Natural killer cell treated with Interleukin-12 subunit alpha and Interleukin-12 subunit beta and Interleukin-15 and Interleukin-18, amount 100 ng/mL, for 72 hours (primary cell): ENCODE measurements at places on chromosomes 2 and 18. TPM values are rescaled to one million over a fixed set of nuclear protein-coding genes. Genes with fewer than 3 reads are reported as not detected.

The PCARE gene
- not detected for total RNA-seq

The MCFD2 gene
- total RNA-seq: 38.4 TPM

The ABCB11 gene
- total RNA-seq: 0.06 TPM

The CCDC74B gene
- total RNA-seq: 1.7 TPM

The IL1R2 gene
- not detected for total RNA-seq

The ACVR1C gene
- 1.4 TPM for total RNA-seq

The TMEM163 gene
- total RNA-seq: 2.6 TPM

The KCNG2 gene
- not detected for total RNA-seq

The CYP27C1 gene
- not detected for total RNA-seq

The USP40 gene
- total RNA-seq: 20.6 TPM

The TBR1 gene
- total RNA-seq: not detected

The EPHA4 gene
- 20.7 TPM for total RNA-seq

The ARHGAP15 gene
- 133 TPM for total RNA-seq

The DSG3 gene
- not detected for total RNA-seq

DNA sequence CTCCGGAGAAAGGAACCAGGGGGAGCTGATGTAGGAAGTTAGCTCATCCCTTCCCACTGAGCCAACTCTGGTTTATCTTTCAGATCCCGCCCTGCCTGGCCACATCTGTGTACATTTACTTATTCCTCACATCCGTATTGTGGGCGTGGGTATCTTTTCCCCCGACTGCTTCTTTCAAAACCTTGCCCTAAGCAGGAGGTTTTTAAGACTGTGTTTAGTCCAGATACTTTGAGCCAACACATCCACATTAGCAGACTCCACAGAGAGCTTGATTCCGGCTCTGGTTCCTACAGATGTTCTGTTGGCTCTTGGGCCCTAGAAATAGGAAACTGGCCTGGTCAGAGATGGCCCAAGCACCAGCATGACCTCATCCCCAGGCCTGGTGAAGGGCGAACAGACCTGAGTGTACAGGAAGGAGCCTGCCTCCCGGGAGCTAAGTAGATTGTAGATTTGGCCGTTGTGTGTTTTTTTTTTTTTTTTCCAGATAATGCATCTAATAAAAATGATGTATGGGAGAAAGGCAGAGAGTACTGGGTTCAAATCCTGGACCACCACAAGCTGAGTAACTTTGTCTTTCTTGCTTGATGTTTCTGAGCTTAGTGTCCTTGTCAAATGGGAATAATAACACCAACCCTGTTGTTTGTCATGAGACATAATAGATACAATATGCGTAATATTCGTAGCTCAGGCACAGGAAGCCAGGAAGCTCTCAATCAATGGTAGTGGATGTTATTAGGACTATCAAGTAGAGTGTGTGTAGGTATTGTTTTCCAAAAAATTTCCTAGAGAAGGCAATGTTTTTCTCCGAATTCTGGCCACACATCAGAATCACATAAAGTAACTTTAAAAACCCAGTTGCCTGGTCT is 92.3 kb downstream of the PRKCE start:
- no peak for DNase-seq

DNA sequence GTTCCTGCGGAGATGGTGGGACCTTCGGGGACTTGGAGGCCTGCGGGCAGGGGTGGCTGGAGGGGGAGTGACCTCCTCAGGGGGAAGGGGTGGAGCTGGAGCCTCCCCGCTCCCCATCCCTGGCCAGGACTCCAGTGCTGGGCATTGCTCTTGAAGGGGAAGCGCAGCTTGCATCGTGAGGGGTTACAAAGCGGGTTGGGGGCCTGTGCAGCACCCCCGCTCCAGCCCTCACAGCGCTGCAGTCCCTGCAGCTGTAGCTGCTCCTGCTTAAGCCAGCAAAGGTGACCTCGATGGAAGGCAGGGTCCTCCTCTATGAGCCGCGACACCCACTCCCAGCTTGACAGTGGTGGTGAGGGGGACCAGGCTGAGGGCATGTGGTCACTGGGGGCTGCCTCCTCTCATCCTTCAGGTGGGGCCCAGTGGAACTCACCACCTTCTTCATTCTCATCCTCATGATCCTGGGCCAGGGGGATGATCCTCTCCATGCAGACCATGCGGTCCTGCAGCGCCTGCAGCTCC is 36.7 kb upstream of the ANKRD62 start:
- DNase-seq: no peak

GRCh38 chr2:16546128-16546754 is 119.4 kb downstream of the CYRIA start:
- no peak for DNase-seq

GRCh38 chr2:74532222-74532621 is 2.5 kb downstream of the HTRA2 start:
- DNase-seq: no peak

GRCh38 chr18:27824841-27825681 is 351.9 kb downstream of the CDH2 start:
- DNase-seq: no peak

- DNase-seq: no peak
These were observed 14.8 kb downstream of the WDFY1 start for GRCh38 chr2:223930103-223930976.

DNA sequence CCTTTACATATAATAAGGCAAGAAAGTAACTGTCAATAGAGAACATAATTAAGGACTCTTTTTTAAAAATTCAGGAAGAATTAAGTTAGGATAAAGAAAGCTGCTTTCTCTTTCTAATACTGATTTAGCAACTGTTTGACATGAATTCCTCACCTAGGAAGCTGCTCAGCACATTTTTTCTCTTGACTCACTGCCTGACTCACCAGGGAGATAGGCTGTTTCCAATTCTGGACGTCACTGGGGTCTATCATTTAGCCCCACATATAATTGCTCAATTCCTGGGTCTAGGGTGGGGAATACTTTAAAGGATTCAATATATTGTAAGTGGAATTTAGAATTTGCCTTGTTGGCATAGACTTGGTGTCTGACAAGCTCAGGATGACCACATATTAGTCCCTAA is 50.8 kb upstream of the UGP2 start:
- no peak for DNase-seq

DNA sequence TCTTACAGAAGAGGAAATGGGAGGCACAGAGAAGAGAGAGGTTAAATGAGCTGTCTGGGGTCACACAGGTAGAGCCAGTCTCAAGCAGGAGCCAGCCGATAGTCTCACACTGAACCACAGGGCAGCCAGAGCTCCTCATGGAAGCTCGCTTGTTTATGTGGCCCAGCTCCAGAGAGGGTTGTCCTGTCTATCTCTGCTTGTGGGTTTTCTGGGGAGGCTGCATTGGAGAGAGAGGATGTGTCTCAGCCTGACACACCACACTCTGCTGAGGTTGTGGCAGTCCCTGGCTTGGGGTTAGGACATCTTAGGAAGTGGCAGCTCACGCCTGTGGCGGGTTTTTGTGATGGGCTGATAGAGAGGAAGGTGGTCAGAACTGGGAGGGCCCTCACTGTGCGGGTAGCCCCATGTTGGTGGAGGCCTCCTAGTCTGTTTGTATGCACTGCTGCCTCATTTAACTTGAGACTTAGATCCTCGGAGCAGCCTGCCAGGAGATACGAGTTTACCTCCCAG is 52.3 kb downstream of the TCF7L1 start:
- peak; percentile 73 for DNase-seq

DNA sequence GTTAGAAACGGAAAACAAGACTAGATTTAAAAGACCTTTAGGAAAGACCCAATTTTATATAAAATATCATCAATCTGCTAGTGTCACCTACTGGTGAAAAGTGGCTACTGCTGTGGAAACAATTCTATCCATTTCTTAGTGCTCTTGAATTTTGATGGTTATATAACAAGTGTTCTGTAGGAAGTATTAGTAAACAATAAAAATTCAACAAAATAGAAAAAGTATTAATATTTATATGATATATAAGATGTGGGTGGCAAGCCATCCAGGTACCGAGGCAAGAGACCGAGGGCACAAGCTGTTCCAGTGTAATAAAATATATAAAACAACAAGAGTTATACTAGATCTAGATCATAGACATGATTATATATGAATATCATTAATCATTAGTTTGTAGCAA is 6.2 kb upstream of the TMEM87B start:
- no peak for DNase-seq

GRCh38 chr2:65823511-65823910 is 391.1 kb upstream of the SPRED2 start:
- DNase-seq: no peak

GRCh38 chr2:226683944-226684562 is 115.6 kb downstream of the IRS1 start:
- no peak for DNase-seq

GRCh38 chr18:78245451-78245850 is 734.2 kb upstream of the SALL3 start:
- DNase-seq: no peak

DNA sequence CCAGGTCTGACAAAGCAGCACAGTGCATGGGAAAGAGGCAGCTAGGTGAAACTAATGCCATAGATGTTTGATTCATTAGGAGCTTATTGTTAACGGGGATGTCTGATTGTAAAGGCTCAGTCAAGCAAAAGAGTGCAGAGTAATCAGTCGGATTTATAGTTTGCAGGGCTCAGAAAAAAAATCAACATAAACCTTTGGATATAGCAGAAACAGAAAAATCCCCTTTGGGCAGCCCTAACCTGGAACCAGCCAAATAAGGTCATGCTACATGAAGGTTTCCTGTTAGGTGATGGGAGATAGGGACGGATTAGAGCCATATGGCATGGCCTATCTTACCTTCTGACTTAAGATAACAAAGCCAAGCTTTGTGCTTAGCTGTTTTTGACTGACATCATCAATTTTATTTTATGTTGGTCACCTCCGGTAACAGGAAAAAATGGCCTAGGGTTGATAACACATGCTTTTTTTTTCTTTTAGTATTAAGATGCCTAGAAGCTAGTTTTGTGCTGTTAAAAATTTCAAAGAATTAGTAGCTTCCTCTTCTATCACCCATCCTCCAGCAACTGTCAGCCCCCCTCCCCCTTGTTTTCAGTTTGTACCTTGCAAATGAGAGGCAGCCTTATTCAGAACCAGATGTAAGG is 60.7 kb upstream of the ZEB2 start:
- DNase-seq: no peak

DNA sequence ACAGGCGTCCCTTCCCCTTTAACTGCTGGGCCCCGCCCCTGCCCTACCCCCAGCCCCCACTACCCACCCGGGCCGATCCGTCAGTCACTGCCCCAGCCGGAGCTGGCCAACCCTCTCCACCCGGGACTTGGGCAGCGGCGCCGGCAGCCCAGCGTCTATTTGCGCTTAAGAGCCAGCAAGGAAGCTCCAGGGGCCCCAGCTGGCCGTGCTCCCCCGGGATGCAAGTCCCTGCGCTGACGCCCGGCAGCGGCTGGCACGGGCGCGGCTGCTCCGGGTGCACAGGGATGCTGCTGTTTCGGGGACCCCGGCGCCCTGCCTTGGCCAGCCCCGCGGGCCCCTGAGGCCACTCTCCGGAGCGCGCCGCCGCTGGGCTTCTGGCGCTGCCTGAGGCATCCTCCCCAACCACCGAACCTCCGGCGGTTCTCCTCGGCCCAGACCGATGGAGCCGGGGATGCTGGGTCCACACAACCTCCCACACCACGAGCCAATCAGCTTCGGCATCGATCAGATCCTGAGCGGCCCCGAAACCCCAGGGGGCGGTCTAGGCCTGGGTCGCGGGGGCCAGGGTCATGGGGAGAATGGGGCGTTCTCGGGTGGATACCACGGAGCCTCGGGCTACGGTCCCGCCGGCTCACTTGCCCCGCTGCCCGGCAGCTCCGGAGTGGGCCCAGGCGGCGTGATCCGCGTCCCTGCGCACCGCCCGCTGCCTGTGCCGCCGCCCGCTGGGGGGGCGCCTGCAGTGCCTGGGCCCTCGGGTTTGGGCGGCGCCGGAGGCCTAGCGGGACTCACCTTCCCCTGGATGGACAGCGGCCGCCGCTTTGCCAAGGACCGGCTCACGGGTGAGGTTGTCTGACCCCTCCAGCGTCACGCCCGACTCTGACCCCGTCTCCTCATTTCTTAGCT is at the start of gene TLX2:
TLX2 (plus strand) TSS at position 83 of the 903 bp plus-strand sequence; CDS start at position 440, 357 bp downstream.
- DNase-seq: no peak

DNA sequence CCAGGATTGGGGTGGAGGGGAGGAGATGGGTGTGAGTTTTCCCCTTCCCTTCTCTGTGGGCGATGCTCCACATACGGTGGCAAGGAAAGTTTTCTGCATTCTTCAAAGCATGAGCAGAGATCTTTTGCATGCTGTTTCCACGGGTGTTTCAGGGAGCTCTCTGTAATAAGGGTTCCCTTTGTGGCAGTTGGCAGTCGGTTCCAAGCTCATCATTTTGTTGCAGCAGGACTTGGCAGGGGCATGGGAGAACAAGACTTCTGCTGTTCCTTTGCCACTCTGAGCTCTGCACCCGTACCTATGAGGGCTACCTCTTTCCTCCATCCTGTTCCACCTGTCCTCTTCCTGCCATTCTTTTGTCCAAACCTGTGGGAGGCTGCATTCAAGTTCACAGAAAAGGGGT is 71.3 kb upstream of the SPRED2 start:
- DNase-seq: no peak

DNA sequence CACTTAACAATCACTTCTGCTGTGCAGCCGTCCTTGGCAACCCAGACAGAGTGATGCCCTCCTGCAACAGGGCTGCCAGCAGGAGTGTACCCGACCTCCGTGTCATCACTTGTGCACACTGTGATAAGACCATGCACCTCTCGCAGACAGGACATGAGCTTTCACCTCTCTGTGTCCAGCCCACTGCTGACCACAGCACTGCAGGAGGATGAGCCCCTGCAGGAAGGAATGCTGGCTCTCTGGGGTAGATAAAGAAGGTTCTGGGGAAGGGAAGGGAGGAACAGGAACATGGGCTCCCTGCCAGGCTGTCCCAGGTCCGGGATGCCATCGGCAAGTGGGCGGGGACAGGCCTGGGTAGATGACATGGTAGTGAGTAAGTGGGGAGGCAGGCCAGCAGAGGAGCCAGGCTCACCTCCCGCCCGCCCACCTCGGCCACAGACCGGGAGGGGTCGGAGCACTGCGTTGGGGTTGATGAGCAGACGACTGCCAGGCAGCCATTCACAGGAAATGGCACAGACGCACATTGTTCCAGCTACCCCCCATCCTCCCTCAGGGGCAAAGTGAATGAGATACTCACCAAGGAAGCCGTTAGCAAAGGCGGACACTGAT is 18.6 kb upstream of the COL6A3 start:
- DNase-seq: no peak

DNA sequence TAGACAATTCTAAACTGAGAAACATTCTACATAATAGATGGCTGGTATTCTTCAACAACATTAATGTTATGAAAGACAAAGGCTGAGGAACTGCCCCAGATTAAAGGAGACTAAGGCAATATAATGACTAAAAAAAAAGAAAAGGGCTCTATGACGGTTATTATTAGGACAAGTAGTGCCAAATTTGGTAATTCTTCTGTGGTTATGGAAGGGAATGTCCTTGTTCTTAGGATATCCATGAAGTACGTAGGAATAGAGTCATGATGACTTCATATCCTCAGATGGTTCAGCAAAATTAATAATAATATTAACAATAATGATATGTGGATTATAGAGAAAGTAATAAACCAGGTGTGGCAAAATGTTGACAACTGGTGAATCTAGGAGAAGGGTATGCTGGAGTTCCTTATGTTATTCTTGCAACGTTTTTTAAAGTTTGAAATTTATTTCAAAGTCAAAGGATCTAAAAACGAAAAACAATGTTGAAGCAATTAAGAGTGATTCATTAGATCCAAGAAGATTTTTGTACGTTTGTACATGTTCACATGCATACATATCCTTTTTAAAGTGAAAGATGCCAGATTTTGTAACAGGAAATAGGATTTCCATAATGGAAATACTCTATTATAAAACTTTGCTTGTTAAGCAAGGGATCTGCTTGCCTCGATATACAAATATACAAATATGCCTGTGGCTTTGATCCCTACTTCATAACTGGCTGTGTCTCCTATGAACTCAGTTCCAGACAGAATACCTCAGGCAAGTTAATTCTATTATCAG is 27.7 kb upstream of the STRN start:
- DNase-seq: no peak

- DNase-seq: no peak
These were observed at the start of gene TRPM8 for GRCh38 chr2:233917116-233917515. Gene TRPM8, plus strand, starts transcription at chr2:233917373. Its CDS starts 9,165 bp downstream, at chr2:233926538.
